Foreskin fibroblast (primary cell): ENCODE measurements at places on chromosomes 16 and 17.

DNA sequence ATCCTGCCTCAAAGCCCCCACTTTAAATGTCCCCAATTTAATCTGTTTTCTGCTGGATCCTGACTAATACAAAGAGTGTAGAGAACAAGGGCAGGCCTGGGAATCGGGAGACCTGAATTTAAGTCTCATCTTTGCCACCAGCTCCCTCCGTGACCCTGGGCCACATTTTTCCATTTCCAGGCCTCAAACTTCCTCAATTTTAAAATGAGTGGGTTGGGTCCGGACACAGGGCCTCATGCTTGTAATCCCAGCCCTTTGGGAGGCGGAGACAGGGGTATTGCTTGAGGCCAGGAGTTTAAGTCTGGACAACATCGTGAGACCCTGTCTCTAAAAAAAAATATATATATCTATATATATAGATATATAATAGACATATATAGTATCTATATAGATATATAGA lies 61.4 kb downstream of the SRL start:
- DNase-seq: no peak

GRCh38 chr16:48523415-48524204 lies 86.4 kb downstream of the N4BP1 start:
- DNase-seq: no peak

DNA sequence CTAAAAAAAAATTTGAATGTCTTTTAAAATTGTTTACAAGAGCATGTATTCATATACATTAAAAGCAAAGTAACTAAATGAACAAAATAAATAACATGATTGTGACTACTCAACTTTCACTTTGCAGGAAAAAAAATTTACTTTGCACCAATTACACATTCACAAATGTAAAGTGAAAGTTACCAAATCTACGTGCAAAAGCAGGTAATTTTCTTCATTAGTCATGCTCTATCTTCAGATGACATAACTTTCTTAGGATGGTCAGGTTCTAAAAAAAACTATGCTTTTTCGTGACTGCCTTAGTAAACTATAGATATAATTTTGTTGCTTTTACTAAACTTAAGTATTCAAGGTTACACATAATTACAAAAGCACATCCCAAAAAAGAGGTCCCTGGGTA lies 17.0 kb upstream of the ABCA10 start:
- DNase-seq: no peak

- DNase-seq: no peak
Observed at GRCh38 chr17:55683550-55684315, 38.9 kb downstream of the TMEM100 start.

DNA sequence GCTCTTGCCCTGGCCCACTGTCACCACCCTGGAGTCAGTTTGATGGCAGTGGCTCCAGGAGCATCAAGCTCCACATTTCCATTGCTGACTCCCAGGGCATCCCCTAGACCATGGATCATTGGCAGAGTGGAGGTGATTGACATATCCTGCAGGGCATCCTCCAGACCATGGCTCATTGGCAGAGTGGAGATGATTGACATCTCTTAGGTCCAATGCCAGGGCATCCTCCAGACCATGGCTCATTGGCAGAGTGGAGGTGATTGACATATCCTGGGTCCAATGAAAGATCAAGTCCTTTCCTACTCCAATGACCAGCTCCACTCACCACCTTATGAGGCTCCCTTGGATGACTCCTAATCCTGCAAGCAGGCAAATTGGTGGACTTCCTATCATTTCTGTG lies 174.3 kb upstream of the NLRP1 start:
- DNase-seq: peak; percentile 16

- peak; percentile 64 for DNase-seq
Observed at GRCh38 chr17:41734139-41734948, at the start of gene HAP1. TSS of gene HAP1 (minus strand) at chr17:41734643. CDS start at chr17:41734634, 9 bp downstream.

DNA sequence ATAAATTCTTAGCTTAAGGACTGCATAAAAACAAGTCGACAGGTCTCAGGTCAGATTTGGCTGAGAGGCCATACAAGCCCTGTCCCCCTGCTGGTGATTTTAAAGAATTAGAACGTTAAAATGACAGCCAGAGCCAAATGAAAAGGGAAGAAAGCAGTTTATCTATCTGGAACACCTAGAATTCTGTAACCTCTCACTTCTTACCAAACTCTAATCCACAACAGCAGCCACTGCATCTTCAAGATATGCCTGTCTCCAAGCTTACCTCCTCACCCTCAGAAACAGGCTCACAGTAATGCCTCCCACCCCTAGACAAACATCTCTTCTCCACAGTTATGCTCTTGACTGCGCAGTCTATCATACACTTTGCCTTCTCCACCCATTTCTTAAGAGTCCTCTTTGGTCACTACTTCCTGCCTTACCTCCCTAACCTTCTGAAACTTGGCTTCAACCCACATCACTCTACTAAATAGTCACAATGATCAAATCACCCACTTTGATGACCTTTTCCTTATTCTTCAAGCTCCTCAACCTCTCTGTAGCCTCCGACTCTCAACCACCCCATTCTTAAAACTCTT lies 14.2 kb downstream of the ANKFY1 start:
- no peak for DNase-seq
